Neural progenitor cell (in vitro differentiated cells): ENCODE measurements at places on chromosomes 3 and 15.

DNA sequence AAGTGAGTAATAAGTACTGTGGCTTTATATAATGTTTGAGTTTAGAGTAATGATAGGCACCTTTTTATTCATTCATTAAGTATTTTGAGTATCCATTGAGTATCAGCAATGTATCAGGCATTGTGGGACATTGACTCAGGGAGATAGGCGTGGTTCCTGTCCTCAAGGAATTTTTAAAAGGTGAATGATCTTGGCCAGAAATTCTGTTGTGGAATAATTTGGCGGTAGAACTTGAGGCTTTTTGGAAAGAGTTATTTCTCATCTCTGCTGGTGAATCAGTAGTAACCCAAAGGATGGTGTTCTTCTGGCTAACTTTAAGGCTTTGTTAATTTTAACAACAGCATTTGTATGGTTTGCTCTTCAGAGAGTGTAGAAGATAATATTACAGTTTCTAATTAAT, 2.0 kb downstream of the RAB7A start:
- no peak for DNase-seq

DNA sequence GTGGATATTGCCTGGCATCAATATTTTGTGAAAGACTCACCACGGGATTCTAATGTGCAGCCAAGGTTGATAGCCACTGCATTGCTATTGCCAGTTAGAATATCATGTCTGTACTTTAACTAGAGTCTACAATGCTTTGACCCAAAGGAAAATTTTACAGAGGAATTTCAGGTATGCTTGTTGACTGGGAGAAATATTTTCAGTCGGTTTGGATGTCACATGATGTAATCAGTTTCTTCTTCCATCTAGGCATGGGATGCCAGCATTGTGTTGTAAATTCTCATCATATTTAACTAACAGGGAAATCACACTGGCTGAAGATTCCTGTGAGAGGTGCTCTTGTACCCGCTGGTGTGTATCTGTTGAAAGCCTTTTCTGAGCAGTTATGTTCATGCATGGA, 508.9 kb upstream of the ADAMTS9 start:
- DNase-seq, result no peak

- no peak for DNase-seq
Observed at GRCh38 chr15:76163457-76164295, 103.9 kb downstream of the TMEM266 start.

DNA sequence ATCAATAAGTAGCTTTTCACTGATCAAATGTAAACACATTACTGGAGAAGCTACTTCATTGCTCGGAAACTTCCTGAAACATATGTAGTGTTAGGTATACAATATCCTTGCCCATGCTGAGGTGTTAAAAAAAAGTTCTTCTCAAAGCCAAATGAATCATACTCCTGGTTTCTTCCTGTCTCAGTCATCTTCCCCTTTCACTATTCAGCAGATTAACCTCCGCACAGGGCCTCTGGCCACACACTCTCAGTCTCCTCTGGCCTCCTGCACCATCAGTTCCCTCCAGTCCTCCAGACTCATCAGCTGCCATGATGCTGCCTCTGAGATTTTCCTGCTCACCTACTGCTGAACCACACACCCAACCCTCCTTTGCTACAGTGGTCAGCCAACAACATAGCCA, 70.5 kb upstream of the BOC start:
- DNase-seq, result no peak

GRCh38 chr3:131457220-131457619, 45.6 kb downstream of the MRPL3 start:
- DNase-seq, result no peak

GRCh38 chr15:25437777-25438600, 835 bp downstream of the UBE3A start:
- DNase-seq, result peak; percentile 90

GRCh38 chr3:47016934-47017435, 37.5 kb downstream of the NBEAL2 start:
- DNase-seq, result no peak

- DNase-seq, result no peak
Observed at GRCh38 chr3:139222100-139222657, 121.6 kb upstream of the MRPS22 start.

- no peak for DNase-seq
Observed at GRCh38 chr3:48648188-48648850, 13.1 kb upstream of the SLC26A6 start.
